GM23248 (cell line): ENCODE measurements at places on chromosomes 7 and 10. TPM values are rescaled to one million over a fixed set of nuclear protein-coding genes. Genes with fewer than 3 reads are reported as not detected.

Gene PKD1L1
- total RNA-seq: 0.11 and 0.25 TPM in 2 replicates

Gene RPS24
- 1,265 and 1,653 TPM in 2 replicates for total RNA-seq

Gene IGF2BP3
- total RNA-seq: 13.7 and 18.2 TPM in 2 replicates

DNA sequence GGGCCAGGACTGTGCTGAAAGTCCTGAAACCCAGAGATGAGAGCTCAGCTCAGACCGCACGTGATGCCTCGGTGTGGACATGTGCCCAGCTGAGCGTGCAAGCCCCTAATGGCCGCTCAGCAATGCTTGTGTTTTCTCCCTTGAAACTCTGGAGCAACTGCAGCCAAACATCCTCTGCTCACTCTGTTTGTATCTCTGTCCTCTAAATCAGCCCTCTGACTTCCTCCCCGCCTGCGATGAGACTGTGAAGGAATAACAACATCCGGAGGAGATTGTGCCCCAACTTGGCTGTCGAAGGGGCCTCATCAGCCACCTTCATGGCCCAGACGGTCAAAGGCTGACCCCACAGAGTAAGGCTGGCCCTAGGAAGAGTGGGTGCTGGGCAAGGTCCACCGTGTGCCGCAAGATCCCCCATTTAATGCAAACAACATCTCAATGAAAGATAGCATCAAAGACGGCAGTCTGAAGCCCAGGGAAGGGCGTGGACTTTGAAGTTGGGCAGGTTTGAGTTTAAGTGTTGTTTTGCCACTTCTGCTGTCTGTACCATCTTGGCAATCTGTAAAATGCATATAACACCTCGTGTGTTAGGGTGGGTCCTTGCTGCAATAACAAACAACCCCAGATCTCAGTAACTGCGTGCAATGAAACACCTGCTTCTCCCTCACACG lies 39.9 kb downstream of the CALML3 start:
- DNase-seq: no peak

GRCh38 chr7:41164440-41164839 lies 538.5 kb downstream of the INHBA start:
- DNase-seq: peak; percentile 28

GRCh38 chr7:145105561-145105960 lies 269.7 kb upstream of the TPK1 start:
- no peak for DNase-seq

DNA sequence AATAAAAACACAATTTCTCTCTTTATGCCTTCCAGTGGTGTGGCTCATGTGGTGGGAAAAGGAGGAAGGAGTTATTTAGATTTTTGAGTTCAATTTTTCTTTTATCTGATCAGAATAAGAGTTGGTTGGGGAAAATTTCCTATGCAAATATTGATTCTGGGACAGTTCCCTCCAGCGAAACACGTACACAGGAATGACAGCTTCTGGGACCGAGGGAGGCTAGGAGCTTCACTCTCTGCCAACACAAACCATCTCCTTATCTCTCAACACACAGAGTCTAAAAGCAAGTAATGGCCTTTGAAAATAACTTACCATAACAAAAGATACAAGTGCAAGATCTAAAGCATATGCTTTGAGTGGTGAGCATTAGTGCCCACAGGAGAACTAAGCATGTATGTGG lies 122.7 kb downstream of the RAPGEF5 start:
- DNase-seq: no peak

GRCh38 chr10:86613905-86614304 lies 40.4 kb upstream of the OPN4 start:
- peak; percentile 42 for DNase-seq

- DNase-seq: peak; percentile 90
These were observed 91.8 kb downstream of the SPAG6 start for GRCh38 chr10:22436893-22437619.

DNA sequence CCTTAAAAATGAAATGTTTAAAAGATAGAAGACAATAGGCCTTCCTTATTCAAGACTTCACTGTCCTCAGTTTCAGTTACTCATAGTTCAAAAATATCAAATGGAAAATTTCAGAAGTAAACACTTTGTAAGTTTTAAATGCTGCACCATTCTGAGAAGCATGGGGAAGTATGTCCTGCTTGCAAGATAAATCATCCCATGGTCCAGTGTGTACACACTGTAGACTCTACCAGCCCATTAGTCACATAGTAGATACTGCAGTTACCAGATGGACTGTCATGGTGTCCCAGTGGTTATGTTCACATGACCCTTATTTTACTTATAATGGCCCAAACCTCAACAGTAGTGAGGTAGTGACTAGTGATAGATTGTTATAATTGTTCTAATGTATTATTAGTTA lies 69.5 kb downstream of the PTPN12 start:
- DNase-seq: no peak

DNA sequence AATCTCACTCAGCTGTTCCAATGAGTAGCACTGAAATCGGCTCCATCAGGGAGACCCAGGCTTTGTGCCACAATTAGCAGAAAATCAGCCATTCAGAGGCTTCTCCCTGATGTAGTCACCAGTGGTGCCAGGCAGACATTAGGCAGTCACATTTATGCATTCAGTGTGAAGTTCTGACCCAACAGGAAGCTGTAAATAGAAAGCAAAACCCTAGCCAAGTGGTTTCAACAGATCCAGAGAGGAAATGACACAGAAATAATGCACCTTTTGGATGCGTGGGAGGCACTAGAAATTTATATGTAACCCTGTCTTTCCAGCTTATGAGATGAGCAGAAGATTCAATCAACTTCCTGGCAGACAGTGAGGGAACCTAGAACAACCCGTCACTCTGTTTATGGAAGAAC lies 186.4 kb downstream of the PDE1C start:
- DNase-seq: peak; percentile 88

- DNase-seq: no peak
These were observed 48.1 kb downstream of the PARD3 start for GRCh38 chr10:34766811-34767494.
